ENCODE measurements at places on chromosomes 16 and 17.
A peak's percentile ranks its signal among the peaks of the same experiment; 100 is the strongest.

DNA sequence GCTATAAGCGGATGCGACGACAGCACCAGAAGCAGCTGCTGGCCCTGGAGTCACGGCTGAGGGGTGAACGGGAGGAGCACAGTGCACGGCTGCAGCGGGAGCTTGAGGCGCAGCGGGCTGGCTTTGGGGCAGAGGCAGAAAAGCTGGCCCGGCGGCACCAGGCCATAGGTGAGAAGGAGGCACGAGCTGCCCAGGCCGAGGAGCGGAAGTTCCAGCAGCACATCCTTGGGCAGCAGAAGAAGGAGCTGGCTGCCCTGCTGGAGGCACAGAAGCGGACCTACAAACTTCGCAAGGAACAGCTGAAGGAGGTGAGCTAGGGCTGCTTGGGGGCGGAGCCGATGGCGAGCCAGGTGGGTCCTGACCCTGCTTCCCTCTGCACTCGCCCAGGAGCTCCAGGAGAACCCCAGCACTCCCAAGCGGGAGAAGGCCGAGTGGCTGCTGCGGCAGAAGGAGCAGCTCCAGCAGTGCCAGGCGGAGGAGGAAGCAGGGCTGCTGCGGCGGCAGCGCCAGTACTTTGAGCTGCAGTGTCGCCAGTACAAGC lies 10.1 kb downstream of the HIRIP3 start:
- DNase-seq = no peak

GRCh38 chr17:36842231-36842819 lies 95.0 kb upstream of the LHX1 start:
- DNase-seq = no peak

DNA sequence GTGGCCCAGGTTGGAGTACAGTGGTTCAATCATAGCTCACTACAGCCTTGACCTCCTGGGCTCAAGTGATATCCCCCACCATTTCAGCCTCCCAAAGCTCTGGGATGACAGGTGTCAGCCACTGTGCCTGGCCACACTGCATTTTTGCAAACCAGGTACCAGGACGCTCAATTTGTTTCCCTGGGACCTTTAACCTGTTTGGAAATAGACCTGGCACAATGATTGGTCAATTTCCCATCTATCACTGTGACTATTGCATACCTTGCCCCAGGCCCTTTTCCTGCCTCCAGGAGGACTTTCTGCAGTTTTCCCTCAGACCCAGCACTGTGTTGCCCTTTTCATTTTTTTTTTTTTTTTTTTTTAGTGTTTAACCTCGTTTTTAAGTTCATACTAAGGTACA lies 11.1 kb upstream of the FUS start:
- DNase-seq = no peak

GRCh38 chr17:44906010-44906646 lies 6.9 kb upstream of the EFTUD2 start:
- no peak for DNase-seq

- DNase-seq = no peak
Measured at GRCh38 chr17:46911311-46911710, 11.6 kb upstream of the GOSR2 start.

GRCh38 chr17:13931111-13931526 lies 138.2 kb upstream of the COX10 start:
- no peak for DNase-seq

DNA sequence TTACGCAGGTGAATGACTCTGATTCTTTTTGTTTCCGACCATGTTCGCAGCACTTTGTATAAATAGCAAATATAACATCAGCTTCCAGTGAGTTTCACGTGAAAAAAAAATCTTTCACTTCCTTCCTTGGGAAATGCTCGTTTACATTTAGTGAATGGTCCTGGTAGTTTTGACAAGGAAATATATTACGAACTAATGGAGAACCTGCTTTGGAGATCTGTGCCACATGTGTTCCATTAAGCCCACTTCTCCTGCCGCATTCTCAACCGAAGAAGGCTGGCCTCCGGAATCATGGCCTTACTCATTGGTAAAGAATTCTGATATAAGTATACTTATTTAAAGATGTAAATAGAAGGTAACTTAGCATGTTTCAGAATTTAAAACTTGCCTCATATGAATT lies 3.6 kb downstream of the CRAMP1 start:
- no peak for DNase-seq

- peak; percentile 79 for DNase-seq
Measured at GRCh38 chr17:41695954-41696757, 7.5 kb downstream of the EIF1 start.

- no peak for DNase-seq
Measured at GRCh38 chr17:7141824-7142223, 27.2 kb upstream of the ASGR2 start.

DNA sequence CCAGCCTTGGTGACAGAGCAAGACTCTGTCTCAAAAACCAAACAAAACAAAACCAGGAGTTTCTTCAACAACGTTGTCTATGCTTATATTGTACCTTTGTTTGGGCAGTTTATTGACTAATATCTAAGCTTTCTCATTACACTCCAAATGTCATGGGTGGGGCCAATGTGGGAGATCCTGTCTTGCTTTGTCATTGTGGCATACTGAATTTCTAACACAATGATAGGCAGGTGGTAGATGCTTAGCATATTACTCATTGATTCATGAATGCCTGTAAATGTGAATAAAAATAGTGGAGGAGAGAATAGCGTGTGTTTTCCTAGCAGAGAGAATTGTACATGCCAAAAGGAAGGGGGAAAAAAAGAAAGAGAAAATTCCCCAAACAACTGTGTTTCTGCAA lies 802.5 kb upstream of the EEF2KMT start:
- DNase-seq = no peak

- no peak for DNase-seq
Measured at GRCh38 chr16:20931066-20931600, 30.6 kb downstream of the LYRM1 start.

GRCh38 chr16:8928467-8928957 lies 35.2 kb downstream of the USP7 start:
- DNase-seq = peak; percentile 66
